Activated T-cell treated with anti-CD3 and anti-CD28 coated beads, Interleukin-2, amount 50 U/mL, for 4 hours (primary cell): ENCODE measurements at places on chromosomes 11 and 22. TPM values are rescaled to one million over a fixed set of nuclear protein-coding genes. Genes with fewer than 3 reads are reported as not detected.

Gene OR51I1
- total RNA-seq: not detected

DNA sequence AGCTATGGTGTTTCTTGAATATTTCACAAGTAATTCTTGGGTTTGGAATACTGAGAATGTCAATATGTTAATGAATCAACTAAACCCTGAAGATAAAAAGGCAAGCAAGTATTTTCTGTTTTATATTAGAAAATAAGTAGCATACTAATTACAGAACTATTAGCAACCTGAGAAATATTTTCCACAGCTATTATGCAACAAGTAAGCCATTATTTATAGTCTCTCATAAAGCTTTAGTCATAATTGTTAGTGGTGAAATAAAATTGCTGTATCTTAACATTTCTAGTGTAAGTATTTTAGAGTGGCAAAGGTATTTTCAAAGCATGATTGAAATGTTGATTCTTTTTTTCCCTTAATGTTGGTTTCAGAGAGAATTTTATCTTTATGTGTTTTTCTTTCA lies 53.3 kb downstream of the FAR1 start:
- no peak for DNase-seq

GRCh38 chr11:7072401-7073028 lies 16.3 kb upstream of the RBMXL2 start:
- DNase-seq: no peak

DNA sequence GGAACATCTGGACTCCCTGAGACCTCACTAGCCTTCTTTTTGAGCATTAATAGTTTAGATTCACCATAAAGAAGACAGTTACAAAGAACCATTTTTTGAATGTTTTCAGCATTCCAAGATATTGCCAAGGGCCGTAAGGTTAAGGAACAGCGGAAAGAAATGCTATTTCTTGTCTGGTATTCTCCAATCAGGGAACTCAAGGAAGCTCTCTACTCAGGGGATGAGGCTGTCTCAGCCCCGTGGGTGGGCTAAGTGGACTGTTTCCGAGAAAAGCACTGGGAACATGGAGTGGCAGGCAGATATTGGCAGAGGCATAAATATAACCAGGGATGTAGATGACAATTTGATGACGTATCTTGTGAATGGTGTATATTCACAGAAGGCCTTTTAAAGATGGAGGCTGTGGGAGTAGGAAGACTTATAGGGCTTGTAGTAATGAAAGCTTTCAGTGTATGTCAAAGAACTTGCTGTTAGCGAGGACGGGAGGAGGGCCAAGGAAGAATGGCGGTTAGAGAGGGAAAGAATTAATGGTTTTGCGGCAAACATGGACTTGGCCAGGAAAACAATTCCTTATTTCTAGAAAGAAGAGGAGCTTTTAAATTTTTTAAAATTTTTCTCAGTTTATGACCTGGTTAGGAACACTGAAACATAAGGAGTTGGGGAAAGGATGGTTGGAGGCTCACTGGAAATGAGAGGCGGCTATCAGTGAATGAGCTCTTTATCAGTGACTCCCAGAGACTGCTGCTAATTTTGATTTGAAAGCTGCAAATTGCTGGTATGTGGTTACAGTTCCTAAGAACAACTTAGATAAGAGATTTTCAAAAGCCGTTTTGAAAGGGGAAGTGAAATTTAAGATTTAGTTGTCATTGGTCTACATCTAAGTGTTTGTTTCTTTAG lies 64.6 kb downstream of the ST3GAL4 start:
- DNase-seq: no peak

DNA sequence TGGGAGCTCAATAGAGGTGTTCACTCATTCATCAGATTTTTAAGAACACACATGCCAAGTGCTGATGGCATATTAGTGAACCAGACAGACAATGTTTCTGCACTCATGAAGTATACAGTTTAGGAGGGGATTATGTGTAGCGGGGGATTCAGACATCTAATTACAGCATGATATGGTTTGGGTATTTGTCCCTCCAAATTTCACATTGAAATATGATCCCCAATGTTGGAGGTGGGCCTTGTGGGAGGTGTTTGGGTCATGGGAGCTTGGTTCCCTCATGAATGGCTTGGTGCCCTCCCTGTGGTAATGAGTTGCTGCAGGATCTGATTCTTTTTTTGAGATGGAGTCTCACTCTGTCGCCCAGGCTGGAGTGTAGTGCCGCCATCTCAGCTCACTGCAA lies 8.9 kb upstream of the RAB3IL1 start:
- DNase-seq: no peak

- no peak for DNase-seq
These were observed 1870.1 kb downstream of the LRRC4C start for GRCh38 chr11:39589391-39589790.
